Upper lobe of right lung (tissue), 1 donor: ENCODE measurements at places on chromosomes 6 and 20.
A peak's percentile ranks its signal among the peaks of the same experiment; 100 is the strongest.

DNA sequence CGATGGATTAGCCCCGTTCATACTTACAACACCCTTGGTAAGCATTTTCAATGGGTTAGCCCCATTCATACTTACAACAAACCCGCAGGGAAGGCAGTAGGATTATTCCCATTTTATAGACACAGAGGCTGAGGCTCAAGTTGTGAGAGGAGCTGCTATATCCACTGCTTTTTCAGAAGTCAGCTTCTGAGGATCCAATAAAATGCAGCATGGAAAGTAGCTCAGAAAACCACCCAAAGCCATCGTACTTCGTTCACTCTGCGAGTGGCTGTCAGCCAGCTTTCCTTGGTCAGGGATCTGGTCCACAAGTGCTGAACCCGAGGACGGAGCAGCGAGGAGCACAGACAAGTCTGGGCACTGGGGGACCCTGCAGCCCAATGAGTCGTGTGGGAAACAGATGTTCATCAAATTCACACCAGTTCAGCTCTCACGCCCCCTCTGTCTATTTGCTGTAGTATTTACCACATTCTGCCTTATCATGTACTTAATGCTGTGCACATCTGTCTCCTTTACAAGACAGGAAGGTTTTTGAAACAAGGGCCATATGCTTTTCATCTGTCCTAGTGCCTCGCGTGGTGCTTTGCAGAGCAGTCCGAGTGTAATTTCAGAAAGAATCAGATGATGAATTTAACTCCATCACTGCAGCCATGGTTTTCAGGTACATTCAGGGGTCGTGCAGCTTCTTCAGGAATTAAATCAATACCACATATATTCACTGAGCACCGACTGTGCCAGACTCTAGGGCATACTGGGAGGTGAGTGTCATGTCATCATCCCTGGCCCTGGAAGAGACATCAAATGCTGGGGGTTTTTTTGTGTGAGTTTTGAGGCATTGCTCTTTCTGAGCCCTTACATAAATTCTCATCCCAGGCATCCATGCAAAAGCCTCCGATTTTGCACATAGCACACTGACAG lies 256.9 kb downstream of the CDH26 start:
- no peak for DNase-seq

GRCh38 chr20:31716818-31717477 lies 5.7 kb downstream of the BCL2L1 start:
- DNase-seq = no peak

- DNase-seq = no peak
Measured at GRCh38 chr6:166704171-166704570, 77.1 kb upstream of the RPS6KA2 start.

DNA sequence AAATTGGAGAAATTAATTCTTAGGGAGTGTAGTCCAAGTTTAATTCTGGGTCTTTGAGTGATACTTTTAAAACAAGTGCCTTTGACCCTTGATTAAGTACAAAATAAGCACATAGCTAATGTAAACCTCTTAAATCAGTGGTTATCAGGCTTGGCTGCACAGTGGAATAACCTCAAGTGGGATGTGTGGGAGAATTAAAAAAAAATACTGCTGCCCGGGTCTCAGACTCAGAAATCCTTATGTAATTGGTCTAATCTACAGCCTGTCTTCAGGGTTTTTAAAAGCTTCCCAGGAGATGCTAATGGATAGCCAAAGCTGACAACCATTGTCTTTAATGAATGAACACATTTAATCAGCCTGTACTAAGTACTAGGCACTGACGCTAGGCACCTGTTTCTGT lies 28.5 kb upstream of the TMEM14A start:
- DNase-seq = no peak

- DNase-seq = no peak
Measured at GRCh38 chr6:52937908-52938307, 28.4 kb upstream of the GSTA3 start.

GRCh38 chr6:71079677-71080076 lies 122.8 kb upstream of the B3GAT2 start:
- no peak for DNase-seq

DNA sequence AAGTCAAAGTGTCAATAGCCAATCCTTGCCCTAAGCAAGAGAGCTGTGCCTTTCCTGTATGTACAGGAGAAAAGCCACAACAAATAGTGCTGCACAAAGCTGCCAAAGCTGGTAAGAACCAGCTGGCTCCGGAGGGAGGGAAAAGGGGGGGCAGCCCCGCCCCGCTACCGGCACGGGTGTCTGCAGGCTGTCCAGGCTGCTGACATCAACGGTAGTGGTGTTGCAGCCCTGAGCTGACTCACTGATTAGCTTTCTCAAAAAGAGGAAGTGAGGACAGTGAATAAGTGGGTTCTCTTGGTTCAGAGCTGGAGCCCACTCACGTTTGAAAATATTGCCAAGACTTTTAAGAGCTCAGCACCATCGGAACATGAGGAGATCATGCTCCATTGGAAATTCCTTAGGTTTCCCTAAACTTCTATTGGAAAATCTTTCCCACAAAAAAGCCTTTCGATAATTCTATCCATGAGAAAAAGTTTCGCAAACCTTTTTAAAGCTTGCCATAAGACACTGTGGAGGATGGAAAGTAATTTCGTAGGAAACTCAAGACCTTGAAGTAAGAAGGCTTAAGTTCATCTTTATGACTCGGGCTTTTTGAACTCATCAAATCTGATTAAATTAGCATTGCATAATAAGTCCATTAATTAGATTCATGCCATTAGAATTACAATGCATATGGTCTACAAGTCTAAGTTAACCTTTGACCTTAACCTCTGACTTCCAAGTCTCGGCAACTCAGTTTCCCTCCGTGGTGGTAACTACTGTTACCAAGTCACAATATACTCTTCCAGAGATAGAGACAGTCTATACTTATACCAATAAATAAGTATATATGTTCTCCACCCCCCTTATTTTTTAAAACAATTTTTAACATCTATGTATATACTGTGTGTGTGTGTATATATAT lies 67.0 kb downstream of the TNFRSF21 start:
- DNase-seq = peak; percentile 94
